ENCODE measurements at places on chromosomes 11 and 22. TPM values are rescaled to one million over a fixed set of nuclear protein-coding genes. Genes with fewer than 3 reads are reported as not detected.

TRIM48 gene
- polyA plus RNA-seq = not detected

DNA sequence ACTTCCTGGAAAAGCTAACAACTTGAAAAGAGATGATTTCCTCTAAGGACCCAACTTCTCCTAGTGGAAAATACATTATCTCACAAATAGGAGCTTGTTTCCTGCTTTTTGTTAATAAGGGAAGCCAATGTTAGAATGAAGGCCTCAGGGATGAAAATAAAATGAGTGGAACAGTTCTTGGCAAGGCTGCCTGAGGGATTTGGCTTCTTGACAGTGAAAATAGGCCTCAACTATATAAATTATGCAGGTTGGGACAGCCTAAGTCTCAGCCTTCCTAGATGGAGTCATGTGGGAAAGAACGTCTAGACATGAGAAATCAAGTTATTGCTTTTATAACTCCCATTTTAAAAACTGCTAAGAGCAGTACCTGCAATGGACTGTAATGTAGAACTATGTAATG is 92.8 kb upstream of the FIBIN start:
- no peak for DNase-seq

DNA sequence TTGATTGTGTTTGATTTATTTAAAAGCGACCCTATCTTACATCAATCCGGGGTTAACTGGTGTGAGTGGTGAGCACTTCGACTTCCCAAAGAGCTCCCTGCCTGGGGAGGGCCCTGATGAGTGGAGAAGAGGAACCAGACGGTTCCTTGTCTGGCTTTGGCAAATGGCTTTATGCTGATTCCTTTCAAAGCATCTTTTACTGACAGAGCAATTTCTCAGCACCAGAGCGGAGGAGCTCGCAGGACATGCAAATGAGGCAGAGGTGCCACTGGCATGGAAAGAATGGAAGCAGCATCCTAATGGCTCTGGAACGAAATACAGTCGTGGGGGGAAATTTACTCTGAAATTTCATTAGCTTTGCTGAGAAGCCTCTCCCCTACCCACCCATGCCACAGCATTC is 410.9 kb upstream of the B3GAT1 start:
- DNase-seq = no peak

FGF19 gene
- polyA plus RNA-seq = not detected

DNA sequence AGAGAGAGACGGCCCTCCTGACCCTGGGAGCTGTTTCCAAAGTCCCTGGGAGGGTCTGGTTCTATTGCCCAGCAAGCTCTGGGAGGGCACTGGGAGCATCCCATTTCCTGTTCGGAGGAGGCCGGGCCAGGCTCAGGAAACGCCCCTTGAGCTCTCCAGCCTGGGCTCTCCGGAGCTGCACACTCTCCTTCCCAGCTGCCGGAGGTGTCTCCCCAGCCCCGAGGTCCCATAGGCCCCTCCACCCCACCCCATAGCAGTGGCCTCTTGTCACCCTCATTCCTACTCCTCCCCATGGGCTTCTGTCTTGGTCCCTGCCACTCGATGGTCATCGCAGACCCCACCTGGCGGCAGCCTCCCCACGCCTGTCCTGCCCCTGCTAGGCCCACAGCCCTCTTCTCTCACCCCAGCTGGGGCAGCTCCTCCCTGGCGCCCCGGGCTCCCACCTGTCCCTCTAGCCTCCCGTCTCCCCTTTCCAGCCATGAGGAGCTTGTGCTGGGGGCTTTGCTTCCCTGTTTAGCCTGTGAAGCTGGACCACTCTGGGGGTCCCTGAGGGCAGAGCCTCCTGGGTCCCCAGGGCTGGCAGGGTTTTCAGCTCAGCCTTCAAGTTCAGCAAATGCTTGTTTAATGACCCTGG is 2.8 kb downstream of the TSPAN32 start:
- no peak for DNase-seq

SPI1 gene
- not detected for polyA plus RNA-seq

GRCh38 chr11:69268911-69269310 is 25.0 kb upstream of the MYEOV start:
- DNase-seq = no peak

DNA sequence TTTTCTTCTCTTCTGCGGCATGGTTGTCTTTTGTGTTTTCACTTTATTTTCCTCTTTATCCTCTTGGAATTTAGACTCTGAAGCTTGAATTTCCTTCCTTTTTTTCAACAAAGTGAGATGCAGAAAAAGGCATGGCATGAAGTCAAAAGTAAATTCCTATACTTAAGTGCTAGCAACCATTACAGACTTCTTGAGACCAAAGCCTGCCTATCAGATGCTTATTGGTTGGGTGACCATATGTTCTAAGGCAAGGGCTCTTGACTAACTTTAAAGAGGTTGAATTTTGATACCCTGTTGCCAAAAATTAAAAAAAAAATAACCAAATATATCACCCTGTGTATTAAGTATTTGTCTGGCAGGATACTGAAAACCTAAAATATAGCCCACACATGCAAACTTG is 237.4 kb downstream of the TMEM135 start:
- no peak for DNase-seq

LGR4 gene
- 12.5 TPM for polyA plus RNA-seq

- no peak for DNase-seq
These were observed 98.0 kb upstream of the CD82 start for GRCh38 chr11:44467413-44467812.

CCDC116 gene
- polyA plus RNA-seq = 0.10 TPM

DNA sequence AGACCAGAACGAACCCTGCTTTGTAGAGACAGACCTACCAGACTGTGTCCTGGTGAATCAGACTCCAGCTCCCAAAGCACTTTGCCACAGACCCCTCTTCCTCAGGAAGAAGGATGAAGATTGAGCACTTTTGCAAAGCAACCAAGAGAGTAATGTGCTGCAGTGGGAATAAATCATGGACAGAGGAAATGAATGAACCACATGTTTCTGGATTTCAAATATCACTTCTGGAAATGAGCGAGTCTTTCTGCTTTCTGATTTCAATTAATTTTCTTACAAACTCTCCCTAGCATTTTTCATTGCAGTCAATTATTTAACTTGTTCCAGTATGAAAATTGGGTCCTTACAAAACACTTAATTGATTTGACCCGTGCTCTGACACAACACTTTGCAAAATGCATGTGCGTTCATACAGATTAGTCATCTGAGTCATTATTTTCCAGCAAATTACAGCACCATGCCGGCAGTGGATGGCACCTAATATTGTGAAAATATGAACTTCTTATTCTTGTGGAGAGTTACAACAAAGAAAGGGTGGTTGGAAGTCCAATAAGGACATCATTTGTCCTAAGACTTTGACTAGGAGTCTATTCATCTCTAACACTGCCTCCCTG is 315.9 kb upstream of the CCDC90B start:
- no peak for DNase-seq

MYBPC3 gene
- not detected for polyA plus RNA-seq

DNA sequence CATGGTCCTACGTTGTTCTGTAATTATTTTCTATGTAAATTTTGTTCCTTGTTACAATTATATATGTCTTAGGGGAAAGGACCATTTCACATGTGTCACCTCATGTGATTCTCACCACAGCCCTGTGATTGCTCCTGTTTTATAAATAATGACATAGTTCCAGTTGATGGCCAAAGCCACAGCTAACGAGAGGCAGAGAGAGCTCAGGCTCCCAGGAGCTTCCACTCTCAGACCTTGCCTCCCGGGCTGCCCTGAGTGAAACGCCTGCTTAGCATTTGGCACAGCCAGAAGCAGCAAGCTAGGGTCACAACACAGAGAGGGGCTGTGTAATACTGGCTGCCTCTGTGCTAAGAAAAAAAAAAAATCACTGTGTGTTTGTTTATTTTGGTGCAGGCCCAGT is 5.9 kb downstream of the TMEM121B start:
- DNase-seq = no peak

DNA sequence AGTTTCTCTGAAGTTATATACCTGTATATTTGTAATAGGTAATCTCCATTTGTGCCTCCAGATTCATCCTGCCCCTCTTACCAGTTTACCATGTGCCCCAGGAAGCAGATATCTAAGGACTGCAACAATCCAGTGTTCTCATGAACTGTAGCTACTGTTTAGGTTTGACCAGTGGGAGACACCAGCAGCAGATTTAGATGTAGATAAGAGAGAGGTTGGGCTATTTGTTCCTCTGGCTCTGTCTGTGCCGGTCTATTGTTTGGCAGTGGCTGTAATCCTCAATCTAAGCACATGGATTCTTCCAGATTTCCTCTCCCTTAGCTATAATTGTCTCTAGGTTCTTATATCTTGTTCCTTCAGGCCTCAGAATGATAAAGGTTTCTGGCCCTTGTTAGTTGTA is 88.4 kb downstream of the ANO3 start:
- DNase-seq = no peak

GRCh38 chr11:1863352-1864216 is 10.7 kb downstream of the LSP1 start:
- DNase-seq = peak; percentile 35

Data from BJ (cell line).